ENCODE measurements at places on chromosomes 2 and 18.
A peak's percentile ranks its signal among the peaks of the same experiment; 100 is the strongest.

DNA sequence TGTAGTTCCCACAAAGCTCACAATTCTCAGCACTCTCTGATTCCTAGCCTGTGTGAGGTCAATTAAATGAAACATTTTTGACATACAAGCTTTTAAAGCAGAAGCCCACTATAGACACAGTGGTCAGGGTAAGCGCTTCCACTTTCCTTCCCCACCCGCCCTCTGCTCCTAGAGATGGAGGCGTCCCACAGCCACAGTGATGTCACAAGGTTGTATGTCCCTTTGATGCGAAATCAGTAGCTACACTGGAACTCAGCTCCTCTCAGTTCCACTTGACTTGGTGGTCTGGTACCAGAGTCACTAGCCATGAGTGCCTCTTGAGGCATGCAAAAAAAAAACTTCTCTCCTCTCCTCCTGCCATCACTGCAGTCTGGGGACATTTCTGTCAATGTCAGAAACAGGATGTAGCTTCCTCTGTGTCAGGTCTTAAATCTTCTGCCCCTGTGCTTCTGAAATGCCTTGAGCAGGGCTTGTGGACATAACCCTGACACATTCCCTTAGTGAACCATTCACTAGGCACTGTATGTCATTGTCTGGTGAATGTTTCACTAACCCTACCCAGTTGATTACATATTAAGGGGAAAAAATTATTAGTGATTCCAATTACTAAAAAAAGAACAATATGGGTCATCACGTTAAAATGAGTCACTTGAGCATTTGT is 7.8 kb downstream of the SULT1C4 start:
- DNase-seq = no peak
- H3K4me3 ChIP-seq = no peak overlapping the region
- no peaks in the 10 kb centered on the region for H3K27me3 ChIP-seq
- H3K4me1 ChIP-seq = peaks cover 8% of the 10 kb centered on the region
- no peak overlapping the region for H3K27ac ChIP-seq

DNA sequence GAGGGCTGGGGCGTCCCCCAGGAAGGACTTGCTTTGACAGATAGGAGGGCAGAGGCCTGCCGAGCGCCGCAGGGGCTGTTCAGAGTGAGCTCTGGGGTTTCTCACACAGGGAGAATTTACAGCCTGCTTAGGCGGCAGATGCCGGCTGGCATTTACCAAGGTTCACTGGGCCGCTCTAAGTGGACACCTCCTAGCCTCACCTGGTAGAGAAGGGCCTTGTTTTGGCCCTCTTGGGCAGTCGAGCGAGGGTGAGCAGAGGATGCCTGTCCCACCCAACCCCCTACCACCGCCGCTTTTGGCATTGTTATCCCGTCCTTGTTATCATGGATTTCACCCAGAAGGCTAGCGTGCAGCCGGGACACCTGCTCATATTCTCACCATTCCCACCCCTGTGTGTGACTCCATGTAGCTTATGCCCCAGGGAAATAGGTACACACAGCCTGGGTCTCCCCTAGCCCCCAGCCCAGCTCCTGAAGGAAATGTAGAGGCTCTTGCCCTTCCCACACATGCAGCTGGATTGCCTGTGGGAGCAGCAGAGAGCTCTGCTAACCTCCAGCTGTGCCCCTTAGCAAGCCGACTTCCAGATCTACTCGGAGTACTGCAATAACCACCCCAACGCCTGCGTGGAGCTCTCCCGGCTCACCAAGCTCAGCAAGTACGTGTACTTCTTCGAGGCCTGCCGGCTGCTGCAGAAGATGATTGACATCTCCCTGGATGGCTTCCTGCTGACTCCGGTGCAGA is 52.4 kb downstream of the FAM168B start:
- no peak overlapping the region for H3K27ac ChIP-seq
- no peak for DNase-seq
- H3K4me3 ChIP-seq = no peak overlapping the region
- H3K27me3 ChIP-seq = no peaks in the 10 kb centered on the region

GRCh38 chr18:28002841-28003240 is 174.1 kb downstream of the CDH2 start:
- no peak for DNase-seq
- no peak overlapping the region for H3K27ac ChIP-seq
- no peaks in the 10 kb centered on the region for H3K27me3 ChIP-seq
- H3K4me1 ChIP-seq = no peaks in the 10 kb centered on the region
- no peak overlapping the region for H3K4me3 ChIP-seq

- DNase-seq = no peak
- no peaks in the 10 kb centered on the region for H3K27me3 ChIP-seq
- no peak overlapping the region for H3K4me3 ChIP-seq
- H3K36me3 ChIP-seq = no peaks in the 10 kb centered on the region
These were observed 583.0 kb downstream of the IRS1 start for GRCh38 chr2:226216575-226216974.

DNA sequence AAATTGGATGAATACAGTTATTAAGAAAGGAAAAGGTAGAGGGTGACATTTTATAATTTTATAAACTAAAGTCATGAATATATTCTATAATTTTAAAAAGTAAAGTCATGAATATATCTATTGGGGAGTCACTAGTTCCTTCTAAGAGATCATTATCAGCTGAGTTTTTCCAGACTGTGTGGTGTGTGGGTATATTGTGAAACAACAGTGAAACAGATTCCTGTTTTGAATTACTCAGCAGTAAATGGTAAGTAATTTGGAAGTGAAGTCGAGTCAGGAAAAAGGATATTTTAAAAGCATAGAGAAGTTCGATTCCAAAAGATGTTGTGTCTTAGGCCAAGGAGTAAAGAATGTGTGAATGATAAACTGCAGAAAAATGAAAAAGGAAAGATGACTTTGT is 1018.2 kb upstream of the NXPH2 start:
- H3K27ac ChIP-seq = no peak overlapping the region
- H3K27me3 ChIP-seq = peaks cover 11% of the 10 kb centered on the region
- no peak for DNase-seq
- H3K4me3 ChIP-seq = no peak overlapping the region
- H3K36me3 ChIP-seq = no peaks in the 10 kb centered on the region

DNA sequence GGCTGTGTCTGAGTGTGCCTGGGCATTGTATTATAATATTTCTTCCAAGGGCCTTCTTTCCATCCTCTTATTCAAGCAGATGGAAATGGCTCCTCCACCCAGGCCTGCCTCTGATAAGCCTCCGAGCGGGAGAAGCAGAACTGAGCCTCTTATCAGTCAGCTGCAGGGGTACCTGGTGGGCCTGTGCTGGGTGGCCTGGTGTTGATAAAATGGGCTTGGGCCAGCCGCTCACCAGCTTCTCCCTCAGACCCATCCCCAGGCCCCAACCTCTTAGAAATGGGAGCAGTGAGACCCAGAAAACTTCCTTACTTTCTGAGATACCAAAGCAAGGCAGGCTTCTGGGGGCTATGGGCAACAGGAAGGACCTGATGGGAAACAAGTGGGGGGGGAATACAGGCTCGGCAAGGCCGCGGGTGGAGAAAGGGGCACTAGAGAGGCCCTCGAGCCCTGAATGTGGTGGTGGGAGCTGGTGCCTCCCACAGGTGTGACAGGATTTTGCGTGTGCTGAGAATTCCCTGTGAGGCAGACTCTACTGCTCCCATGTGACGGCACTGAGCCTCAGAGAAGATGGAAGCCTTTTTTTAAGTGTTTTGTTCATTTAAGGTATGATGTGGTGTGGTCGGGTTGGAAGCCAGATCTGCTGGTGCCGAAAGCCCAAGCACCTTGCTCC is 18.3 kb downstream of the GYPC start:
- DNase-seq = no peak
- no peaks in the 10 kb centered on the region for H3K4me1 ChIP-seq
- H3K4me3 ChIP-seq = no peak overlapping the region
- no peak overlapping the region for H3K27ac ChIP-seq
- H3K36me3 ChIP-seq = no peaks in the 10 kb centered on the region
- H3K27me3 ChIP-seq = no peaks in the 10 kb centered on the region

DNA sequence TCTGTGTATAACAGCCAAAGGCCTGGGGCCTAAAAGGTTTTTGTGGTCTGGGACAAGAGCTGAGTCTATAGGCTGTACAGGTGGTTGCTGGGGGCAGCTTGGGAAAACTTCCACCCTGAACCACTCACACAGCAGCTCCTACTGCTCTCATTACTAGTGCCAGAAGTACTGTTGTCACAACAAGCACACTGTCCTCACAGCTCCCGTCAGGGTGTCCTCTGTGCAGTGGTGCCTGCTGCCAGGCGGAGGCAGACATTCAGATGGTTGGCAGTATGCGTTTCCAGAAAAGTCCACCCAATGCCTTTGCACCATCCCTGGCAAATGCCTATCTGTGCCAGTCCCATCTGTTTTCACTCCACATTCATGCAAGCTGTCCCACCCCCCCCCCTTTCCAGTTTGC is 58.5 kb downstream of the EPAS1 start:
- H3K27me3 ChIP-seq = no peaks in the 10 kb centered on the region
- peaks cover 93% of the 10 kb centered on the region for H3K36me3 ChIP-seq
- no peak overlapping the region for H3K27ac ChIP-seq
- H3K4me1 ChIP-seq = no peaks in the 10 kb centered on the region

DNA sequence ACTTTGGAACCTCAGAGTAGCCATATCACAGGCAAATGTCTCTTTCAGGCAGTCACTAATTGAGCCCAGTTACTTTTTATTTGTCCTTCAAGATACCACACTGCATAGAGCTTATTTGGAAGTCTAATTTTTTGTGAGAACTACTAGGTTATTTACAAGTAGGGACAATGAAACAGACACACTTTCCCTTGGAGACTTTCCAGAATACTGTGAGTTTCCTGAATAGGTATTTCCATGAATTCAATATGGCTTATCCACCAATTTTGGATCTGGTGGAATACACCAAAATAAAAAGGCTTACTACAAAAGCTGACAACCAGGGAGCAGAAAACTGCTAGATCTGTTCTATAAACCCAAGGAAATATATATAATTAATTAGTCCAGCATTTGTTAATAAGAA is 83.3 kb downstream of the NRXN1 start:
- no peak for DNase-seq
- no peak overlapping the region for H3K27ac ChIP-seq
- no peaks in the 10 kb centered on the region for H3K36me3 ChIP-seq
- peaks cover 26% of the 10 kb centered on the region for H3K4me1 ChIP-seq
- H3K4me3 ChIP-seq = no peak overlapping the region
- no peaks in the 10 kb centered on the region for H3K27me3 ChIP-seq

- H3K27ac ChIP-seq = no peak overlapping the region
- no peak for DNase-seq
- H3K4me3 ChIP-seq = no peak overlapping the region
- no peaks in the 10 kb centered on the region for H3K27me3 ChIP-seq
- H3K4me1 ChIP-seq = no peaks in the 10 kb centered on the region
These were observed 526.2 kb upstream of the TNP1 start for GRCh38 chr2:217386041-217386440.

DNA sequence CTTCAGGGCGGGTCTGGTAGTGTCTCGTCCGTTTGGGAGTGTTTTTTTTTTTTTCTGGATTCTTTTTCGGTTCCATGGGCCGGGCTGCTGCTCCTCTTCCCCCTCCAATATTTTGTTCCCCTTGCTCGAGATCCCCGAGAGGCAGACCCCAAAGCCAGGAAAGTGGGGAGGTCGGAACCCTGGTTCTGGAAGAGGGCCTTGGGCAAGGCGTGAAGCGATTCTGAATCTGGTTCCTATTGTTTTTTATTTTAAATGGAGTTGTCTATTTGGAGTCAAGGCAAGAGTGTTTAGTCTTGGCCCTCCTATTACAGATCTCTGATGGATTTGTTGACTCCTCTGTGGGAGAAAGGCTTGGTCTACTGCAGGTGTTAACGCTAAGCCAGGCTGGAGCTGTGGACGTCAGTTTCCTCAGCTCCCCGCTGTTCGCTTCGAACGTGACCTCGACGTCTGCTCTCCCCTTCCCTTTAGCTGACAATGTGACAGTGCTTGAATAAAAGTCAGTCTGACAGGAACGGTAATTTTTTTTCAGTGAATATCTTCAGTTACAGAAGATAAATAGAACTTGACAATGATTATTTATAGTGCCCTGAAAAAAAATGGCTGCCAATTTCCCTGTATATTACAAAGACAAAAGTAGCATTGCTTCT is 683 bp upstream of the DNAJC27 start:
- H3K36me3 ChIP-seq = no peaks in the 10 kb centered on the region
- H3K4me3 ChIP-seq = peak overlapping the region; percentile 60
- H3K4me1 ChIP-seq = no peaks in the 10 kb centered on the region
- H3K27ac ChIP-seq = peak overlapping the region; percentile 60

DNA sequence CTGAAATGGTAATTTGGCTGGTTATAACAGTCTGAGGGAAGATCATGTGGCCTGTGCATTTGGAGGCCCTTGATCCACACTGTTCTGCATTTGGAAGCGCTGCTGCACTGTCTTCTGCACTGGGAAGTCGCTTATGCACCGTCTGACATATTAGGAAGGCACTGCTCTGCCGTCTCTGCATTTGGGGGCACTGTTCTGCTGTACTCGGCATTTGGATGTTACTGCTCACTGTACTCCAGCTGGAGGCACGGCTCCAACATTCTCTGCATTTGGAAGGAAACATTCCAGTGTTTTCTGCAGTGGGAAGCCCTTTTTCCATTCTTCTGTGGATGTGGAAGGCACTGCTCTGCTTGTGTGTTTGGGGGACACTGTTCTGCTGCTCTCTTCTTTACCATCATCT is 9.6 kb upstream of the PROM2 start:
- H3K36me3 ChIP-seq = no peaks in the 10 kb centered on the region
- H3K4me3 ChIP-seq = no peak overlapping the region
- H3K27ac ChIP-seq = no peak overlapping the region
- peaks cover 21% of the 10 kb centered on the region for H3K4me1 ChIP-seq

GRCh38 chr2:42060028-42060427 is 12.2 kb downstream of the PKDCC start:
- no peak overlapping the region for H3K27ac ChIP-seq
- DNase-seq = no peak
- H3K4me3 ChIP-seq = no peak overlapping the region

DNA sequence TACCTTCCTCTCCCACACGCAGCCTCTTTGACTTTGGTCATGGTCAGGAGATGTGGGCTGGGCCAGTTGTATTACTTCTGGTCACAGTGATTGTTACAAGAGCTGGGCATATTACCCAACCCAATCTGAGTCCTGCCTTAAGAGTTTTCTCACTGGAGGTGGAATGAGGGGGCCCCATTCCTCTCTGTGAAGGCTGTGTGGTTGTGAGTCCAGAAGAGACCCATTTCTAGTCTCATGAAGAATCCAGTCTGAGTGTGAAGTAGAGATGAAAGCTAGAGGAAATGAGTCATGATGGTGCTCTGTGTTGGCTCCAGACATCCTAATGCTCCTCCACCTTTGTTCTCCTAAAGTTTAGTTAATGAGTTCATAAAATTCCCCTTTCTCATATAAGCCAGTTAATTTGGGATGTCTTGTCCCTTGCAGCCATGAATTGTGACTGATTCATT is 50.8 kb upstream of the RASGRP3 start:
- H3K4me1 ChIP-seq = no peaks in the 10 kb centered on the region
- H3K4me3 ChIP-seq = no peak overlapping the region
- no peak for DNase-seq
- no peak overlapping the region for H3K27ac ChIP-seq
- no peaks in the 10 kb centered on the region for H3K36me3 ChIP-seq
